ENCODE measurements at places on chromosomes 7 and 10.

GRCh38 chr10:86248062-86248461, 118.5 kb downstream of the GRID1 start:
- DNase-seq: no peak

DNA sequence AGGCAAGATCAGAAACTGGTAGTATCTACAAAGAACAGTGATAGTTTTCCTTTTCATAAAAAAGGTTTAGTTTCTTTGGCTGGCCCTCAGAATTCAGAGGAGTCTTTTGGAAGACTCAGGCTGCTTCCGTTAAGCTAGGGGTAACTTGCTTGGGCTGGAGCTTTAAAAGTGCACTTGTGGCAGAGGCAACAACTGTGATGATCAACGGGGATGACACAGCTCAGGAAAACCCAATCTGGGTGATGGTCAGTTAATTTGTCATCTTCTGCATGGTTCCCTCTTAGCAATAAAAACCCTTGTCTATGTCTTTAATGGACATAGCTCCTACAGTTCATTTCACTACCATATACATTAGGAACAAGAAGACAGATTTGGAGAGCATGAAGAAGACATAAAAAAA, 46.7 kb downstream of the SGMS1 start:
- no peak for DNase-seq

DNA sequence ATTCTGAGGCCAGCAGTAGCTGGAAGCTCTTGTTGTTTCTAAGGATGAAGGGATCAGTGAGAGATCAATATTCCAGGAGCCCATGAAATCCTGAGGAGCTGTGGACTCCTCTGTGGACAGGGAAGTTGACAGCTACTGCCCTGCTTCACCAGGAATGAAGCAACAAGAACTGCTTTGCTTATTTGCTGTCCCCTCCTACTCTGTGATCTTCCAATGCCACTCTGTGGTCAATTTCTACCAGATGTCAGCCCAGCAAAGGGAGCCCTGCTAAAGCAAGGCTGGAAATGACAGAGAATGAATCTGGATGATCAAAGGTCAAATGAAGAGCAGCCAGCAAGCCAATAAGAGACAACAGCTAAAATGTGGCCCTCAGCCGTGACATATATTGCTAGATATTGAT, 227.5 kb upstream of the CHRM2 start:
- no peak for DNase-seq

- no peak for DNase-seq
Observed at GRCh38 chr10:91758303-91759146, 39.7 kb upstream of the TNKS2 start.

Data from Right ventricle myocardium superior (tissue), 1 donor.